NCI-H1417 treated with DMSO at 0.1 percent for 48 hours (cell line): ENCODE measurements at places on chromosomes 1 and 21.

- no peak for DNase-seq
These were observed 2.6 kb upstream of the FMOD start for GRCh38 chr1:203353486-203353885.

GRCh38 chr1:9654051-9654833 lies 2.7 kb downstream of the PIK3CD start:
- DNase-seq = no peak

DNA sequence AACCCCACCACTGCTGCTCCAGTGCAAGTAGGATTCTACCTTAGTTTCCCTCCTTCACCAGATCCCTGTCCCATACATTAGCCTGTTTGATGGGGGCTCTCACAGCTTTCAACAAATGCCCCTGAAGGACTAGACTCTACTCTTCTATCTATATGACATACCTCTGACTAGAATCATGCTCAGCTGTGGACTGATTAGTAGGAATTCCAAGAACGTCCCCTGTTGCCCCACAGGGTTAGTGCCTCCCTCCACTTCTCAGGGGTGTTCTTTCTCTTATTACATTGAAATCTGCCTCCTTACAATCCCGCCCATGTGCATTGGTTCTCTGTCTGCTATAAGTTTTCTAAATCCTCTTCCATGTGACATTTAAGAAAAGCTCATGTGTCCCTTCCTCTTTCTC lies 375.9 kb upstream of the DUSP10 start:
- no peak for DNase-seq

DNA sequence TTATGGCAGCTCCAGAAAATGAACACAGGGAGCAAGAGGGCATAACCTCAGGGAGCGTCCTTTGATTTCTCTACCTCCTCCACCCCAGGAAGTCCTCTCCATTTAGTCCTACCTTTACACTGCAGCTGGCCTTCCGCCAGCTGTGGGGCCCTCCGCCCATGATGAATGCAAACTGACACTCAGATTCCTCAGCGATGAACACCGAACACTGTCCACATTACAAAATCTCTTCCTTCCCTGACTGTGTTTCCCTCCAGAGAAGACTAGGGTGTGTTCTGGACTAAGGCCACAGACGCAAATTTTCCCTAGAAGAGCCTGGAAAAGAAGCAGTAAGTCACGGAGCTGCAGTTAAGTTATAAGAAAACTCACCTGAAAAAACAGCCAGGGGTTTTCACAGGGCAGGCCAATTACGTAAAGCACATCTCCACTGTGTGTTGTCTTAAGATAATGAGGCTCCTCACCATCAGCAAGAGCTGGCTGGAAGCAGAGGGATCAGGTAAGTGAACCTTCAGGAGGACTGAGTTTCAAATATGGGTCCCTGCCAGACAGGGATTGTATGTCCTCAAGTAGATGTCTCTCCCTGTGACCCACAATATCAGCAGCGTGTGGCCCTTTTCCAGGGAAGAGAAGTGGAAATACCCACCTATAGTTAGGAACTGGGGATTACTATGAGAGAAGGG lies 46.3 kb upstream of the ATP1B1 start:
- DNase-seq = no peak

GRCh38 chr1:17141441-17142197 lies 22.4 kb upstream of the PADI2 start:
- no peak for DNase-seq

DNA sequence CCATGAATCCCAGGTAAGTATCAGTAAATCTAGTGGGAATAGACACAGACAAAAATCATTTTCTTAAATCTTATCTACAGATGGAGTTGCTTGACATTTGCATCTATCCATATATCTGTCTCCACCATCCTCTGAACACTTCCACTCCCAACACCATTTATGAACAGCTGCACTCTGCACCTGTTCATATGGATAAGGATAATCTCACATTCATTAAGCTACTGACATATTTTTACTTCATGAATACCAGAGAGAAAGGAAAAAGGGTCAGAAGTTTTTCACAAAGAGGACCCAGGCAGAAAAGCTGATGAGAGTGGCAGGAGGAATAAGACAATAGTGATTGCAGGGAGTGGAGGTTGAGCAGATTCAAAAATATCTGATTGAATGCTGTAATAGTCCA lies 222.6 kb downstream of the DNAH14 start:
- no peak for DNase-seq

DNA sequence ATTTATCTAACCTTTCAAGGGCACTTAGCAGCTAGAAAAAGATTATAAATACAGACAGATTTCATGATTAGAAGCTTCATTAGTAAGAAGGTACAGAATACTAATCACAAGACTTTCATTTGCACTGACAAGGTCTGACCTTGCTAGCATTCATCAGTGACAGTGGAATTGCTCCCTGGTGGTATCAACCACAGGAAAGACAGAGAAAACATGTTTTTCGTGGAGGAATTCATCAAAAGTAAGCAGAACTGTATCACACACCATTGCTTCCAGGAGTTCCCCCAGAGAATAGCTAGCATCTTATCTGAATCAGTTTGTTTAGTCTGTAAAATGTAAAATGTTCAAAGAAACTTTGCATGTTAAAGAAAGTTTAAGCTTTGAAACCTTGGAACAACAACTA lies 20.6 kb upstream of the CRB1 start:
- no peak for DNase-seq

DNA sequence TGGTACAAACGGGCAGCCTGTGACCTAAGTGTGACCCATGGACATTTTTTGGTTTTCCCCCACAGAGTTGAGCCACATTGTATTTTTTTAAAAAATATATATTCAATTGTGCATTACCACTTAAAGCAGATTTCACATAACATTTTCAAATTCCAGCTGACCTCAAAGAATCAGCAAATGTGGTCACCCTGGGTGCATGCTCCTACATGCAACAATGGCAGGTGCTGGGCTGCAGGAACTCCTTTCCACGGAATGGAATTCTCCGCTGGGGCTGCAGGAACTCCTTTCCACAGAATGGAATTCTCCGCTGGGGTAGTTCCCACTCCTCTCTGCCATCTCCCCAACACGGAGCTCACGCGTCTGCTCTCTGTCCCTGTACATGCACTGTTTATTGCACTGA lies 68.7 kb downstream of the MAP10 start:
- DNase-seq = no peak

DNA sequence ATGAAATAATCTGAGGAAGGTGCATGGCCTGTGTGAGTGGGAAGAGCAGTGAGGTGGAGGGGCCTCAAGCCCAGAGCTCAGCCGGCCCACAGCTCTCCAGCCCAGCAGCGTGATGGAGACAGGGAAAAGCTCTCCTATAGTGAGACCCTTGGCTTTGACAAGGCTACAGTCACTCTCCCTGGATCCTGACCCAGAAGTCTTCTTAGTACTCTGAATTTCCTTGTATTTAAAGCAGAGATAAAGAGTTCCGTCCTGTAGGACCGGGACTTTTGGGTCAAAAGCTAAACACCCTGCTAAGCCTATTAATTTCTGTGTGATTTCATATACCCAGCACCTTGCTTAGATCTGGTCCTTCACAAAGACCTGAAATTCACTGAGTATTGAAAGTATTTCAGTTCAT lies 48.2 kb upstream of the F3 start:
- DNase-seq = no peak

DNA sequence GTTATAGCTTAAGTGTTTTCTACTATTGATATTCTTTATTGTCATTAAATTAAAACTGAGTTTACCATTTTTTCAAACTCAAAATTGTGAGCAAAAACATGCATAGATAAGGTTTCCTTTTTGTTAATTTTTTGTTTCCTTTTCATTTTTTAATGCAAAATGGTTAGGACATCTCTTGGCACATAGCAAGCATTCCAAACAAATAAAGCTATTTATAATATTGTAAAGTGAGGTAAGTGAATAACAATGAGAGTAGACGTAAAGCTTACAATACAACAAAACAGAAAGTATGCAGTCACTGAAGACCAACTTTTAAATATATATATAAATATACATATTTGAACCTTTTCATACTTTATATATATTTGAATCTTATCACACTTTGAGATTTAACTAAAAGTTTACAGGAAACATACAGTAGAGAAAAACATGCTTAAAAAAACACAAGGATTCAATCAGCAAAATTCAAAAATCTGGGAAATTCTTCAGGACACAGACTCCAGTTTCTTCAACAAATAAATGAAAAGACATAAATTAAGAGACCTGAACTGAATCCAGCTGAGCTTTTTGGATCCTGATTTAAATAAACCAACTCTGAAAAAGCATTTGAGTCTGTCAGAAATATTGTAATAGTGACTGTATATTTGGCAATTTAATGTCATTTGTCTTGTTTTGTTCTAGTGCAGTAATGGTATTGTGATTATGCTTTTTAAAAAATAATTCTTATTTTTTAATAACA lies 67.5 kb upstream of the SAMSN1 start:
- no peak for DNase-seq

DNA sequence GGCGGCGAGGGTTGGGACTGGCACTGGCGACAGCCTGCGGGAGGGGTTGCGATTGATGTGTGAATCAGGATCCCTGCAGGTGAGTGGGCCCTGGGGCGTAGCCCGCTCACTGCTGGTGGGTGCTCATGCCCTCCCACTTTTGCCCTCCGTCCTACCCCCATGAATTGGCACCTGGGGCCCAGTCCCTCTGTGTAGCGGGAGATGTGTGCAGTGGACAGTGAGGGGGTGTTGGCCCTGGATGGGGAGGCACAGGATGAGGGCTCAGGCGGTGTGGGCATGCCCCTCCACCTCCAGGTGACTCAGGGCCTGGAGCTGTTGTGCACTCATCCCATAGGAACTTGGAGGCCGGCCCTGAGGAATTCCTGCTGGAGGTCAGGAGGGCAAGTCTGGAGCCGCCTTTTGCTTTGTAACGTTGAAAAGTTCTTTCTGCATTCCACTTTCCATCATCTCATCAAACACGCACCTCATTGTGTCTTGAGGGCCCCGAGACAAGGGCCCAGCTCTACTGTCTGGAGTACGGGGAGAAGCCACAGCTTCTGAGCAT lies 3.0 kb downstream of the PEAR1 start:
- no peak for DNase-seq

GRCh38 chr21:44789880-44790279 lies 11.7 kb downstream of the UBE2G2 start:
- no peak for DNase-seq
